ENCODE measurements at places on chromosomes 3 and 15.

DNA sequence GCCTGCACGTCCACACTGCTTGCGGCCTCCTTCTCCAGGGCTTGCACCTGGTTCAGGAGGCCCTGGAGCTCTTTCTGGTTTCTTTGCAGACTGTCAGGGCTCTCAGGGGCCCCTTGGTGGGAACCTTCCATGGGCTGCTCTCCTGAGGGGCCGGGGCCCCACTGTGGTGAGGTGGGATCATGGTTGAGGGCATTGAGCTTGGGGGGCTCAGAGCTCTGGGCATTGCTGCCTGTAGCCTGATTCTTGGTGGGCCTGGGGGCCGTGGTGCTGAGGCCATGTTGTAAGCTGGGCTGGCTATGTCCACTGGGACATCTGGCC lies 7.5 kb downstream of the XIRP1 start:
- DNase-seq, result no peak

DNA sequence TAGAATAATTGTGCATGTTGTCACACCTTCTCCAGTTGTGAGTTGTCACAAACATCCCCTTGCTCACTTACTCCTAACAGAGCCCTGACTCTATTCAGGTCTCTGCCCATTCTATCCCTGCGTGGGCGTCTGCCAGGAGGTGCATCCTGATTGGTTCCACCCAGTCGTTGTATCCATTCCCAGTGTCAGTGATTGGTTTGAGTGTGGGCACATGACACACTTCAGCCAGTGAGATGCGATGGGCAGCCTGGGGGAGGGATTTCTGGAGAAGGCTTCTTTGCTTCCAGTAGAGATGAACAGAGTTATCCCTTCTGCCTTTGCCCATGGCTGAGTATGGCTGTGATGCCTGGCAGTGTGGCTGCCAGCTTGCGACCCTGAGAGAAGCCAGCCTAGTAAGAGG lies 18.7 kb downstream of the PXYLP1 start:
- DNase-seq, result no peak

DNA sequence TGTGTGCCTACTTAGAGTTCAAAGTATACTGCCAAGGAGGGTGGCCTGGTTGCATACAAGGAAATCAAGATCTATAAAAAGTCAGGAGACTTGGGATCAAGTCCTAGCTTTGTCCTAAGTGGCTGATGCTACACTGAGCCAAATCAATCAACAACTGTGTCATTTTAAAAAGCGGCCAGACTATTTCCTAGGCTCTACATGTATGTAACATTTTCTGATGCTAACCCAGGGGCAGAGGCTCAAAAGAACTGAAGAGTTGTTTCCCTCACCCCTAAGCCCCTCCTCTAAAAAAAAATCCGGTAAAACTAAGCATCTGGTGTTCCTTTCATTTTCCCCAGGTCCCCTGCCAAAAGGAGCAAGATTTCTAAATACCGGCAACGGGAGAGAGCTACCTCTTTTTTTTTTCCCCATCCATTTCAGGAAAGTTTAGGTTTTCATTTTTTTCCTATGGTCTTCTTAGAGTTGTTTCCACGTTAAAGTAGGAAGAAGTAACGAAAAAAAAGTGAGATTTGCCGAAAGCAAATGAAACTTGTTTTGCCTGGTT lies 18.8 kb upstream of the CHD2 start:
- DNase-seq, result no peak

DNA sequence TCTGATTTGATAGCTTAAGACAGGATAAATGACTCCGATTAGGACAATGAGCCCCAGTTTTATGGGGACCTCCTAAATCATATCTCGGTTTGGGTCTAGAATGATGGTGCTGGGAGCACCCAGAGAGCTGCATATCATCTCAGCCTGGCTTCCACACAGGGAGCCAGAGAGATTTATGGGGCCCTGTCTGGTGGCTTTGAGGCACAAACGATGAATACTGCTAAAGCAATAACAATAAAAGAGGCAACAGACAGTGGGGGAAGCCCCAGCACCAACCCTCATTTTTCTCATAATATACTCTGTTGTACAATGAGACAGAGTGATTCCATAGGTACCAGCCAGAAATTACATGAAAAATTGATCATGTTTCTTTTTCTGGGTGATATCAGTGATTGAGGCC lies 889.0 kb upstream of the CFAP20DC start:
- no peak for DNase-seq

- no peak for DNase-seq
Observed at GRCh38 chr15:35013370-35013769, 25.3 kb upstream of the ZNF770 start.

GRCh38 chr15:66894986-66895780 lies 170.2 kb upstream of the SMAD3 start:
- DNase-seq, result no peak

- DNase-seq, result no peak
Observed at GRCh38 chr3:23761440-23761896, 44.3 kb upstream of the UBE2E1 start.

DNA sequence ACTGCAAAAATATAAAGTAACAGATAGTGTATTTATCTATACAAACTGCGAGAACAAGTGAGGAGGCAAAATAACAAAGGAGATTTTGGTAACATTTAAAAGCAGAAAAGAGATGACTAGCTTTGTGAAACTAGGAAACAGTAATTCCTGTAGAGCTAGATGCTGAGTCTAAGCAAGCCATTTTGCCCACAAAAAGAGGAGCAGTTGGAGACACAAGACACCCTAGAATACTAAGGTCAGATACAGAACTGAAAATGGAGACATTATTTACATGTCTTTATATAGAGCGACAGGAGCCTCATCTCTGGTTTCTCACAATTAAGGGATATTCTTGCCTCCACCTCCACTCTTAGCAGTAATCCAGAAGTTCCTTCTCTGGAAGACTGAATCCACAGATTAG lies 732.4 kb upstream of the GBE1 start:
- DNase-seq, result no peak

DNA sequence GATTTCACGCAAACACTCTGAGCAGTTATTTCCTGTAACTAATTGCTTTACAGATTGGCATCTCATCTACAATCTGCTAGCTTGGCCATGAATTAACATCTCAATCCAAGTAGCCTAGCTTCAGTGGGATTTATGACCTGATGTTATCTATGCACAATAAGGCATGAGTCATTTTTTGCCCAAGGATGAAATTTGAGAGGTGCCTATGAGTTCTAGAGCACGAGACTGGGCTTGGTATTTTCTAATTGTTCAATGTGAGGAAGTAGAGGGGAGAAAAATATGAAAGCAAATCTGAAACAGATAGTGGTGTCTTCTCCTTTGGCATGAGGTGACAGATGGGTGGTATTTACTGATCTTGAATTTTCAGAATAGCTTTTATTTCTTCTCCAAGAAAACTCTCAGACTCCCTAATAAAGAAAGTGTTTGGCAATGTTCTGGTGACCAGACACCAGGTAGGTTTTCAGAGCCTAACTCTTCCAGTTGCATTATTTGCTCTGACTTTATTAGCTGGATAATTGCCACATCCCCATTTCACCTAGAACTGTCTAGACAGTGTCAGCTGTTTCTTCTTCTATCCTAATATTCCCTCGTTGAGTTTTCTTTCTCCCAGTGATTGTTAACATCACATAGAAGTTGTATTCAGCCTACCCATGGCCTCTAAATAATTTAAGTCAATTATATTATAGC lies 301.0 kb upstream of the UMPS start:
- no peak for DNase-seq

- DNase-seq, result no peak
Observed at GRCh38 chr3:161187046-161187445, 34.1 kb upstream of the NMD3 start.

- DNase-seq, result no peak
Observed at GRCh38 chr3:50261505-50261904, 7.4 kb upstream of the SEMA3B start.

DNA sequence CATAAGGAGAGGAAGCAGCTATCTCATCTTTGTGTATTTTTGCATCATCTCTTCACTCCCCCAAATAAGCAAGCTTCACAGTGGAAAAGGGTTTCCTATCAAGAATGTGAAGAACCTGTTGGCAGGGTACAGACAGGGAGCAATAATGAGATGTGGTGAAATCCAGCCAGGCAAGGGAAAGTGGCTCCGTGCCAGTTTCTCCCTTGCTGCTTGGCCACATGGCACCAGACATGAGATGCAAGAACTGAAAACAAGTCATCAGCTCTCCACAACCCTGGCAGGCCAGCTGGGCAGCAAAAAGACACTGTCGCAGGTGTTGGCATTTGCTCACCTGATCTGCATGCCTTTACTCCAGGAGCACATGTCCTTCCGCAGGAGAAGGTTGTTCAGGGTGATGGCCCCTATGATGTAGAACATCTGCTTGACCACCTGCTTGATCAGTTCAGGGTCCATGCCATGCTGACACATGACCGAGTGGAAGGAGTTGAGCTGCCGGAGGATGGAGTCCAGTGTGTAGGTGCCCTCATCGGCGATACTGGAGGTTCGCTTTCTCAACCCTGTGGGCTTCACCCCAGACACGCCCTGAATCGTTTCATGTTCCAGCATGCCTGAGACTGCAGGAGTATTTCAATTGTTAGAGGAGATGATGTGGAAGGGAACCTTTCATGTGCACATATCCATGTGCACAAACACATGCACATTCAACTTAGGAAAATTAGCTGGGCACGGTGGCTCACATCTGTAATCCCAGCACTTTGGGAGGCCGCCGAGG lies 23.3 kb upstream of the MYO5C start:
- DNase-seq, result no peak

GRCh38 chr3:70737666-70738290 lies 425.3 kb upstream of the MDFIC2 start:
- DNase-seq, result no peak

- no peak for DNase-seq
Observed at GRCh38 chr3:2148561-2149340, 50.1 kb downstream of the CNTN4 start.

GRCh38 chr3:58518291-58518789 lies 18.6 kb downstream of the ACOX2 start:
- no peak for DNase-seq

- peak; percentile 55 for DNase-seq
Observed at GRCh38 chr3:13073326-13074005, at the start of gene IQSEC1. TSS of gene IQSEC1 (minus strand) at chr3:13073429. CDS start at chr3:13073014, 415 bp downstream.

- DNase-seq, result no peak
Observed at GRCh38 chr3:77682162-77682561, 642.3 kb downstream of the ROBO2 start.

DNA sequence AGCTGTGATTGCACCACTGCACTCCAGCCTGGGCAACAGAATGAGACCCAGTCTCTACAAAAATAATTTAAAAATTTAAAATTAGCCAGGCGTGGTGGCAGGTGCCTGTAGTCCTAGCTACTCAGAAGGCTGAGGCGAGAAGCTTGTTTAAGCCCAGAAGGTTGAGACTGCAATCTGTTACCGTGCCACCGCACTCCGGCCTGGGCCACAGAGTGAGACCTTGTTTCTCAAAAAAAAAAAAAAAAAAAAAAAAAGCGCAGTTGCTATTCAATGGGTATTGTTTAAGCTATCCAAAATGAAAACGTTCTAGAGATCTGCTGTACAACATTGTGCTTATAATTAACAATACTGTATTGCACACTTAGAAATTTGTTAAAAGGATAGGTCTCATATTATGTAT lies 24.0 kb downstream of the ZNF148 start:
- DNase-seq, result no peak

DNA sequence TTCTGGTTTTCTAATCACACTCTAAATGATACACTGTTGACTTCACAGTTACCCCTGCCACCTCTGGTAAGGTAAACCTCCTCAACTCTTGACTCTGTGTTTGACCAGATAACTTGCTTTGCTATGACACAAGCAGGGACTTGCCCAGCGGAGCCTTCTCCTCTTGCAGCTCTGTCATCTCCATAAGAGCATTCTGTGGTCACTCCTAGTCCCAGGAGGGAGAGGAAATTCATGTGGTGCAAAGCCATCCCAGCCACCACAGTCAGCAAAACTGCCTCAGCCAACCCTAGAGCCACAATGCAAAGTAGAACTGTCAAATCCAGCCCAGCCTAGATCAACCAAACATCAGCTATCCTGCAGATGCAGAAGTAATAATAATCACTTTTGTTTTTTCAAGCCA lies 144.7 kb upstream of the GADL1 start:
- no peak for DNase-seq

GRCh38 chr3:71903112-71903495 lies 118.2 kb upstream of the PROK2 start:
- no peak for DNase-seq

GRCh38 chr3:46655271-46655670 lies 38.2 kb downstream of the ALS2CL start:
- DNase-seq, result no peak

DNA sequence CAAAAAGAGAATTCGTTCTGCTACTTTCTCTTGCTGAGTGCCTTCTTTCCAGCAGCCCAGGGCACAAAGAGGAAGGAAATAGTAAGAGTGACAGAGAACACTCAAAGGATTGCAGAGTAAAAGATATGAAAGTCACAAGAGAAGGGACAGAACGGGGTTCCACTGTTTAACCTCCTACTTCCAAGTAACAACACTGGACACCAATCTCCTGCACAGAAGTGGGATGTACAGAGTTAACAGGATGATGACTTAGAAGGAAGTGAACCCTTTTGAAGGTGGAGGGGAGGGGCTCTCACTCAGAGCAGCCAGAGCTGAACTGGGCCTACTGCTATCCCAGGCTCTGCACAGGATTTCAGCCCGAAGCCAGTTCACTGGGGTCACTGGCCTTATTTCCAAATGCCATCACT lies 130.1 kb upstream of the PRICKLE2 start:
- no peak for DNase-seq

DNA sequence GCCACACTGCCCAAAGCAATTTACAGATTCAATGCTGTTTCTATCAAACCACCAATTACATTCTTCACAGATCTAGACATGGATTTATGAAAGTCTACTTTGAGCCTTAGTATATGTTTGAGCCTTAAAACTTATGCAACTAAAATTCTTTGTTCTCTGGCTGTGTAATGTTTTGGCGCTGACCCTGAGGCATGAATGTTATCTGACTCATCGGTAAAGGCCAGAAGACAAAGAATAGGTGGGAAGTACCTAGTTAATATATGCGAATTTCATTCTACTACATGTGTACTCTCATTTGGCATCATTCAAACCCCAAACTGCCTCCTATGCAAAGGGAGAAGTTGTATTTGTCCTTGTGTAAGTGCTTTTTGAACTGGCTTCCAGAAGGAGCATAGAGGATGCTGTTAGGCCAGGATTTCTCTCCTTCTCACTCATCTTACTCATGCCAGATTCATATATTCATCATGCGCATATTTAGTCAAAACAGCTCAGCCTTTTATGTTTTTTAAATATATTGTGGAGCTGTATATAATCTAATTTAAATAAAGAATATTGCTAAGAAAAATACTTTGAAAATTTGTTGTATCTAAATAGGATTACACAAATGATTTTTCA lies 204.2 kb downstream of the NFKBIZ start:
- no peak for DNase-seq

- no peak for DNase-seq
Observed at GRCh38 chr3:27985369-27986035, 255.9 kb upstream of the CMC1 start.

All from NT2/D1 (cell line).